ENCODE measurements at places on chromosomes 2 and 18.

DNA sequence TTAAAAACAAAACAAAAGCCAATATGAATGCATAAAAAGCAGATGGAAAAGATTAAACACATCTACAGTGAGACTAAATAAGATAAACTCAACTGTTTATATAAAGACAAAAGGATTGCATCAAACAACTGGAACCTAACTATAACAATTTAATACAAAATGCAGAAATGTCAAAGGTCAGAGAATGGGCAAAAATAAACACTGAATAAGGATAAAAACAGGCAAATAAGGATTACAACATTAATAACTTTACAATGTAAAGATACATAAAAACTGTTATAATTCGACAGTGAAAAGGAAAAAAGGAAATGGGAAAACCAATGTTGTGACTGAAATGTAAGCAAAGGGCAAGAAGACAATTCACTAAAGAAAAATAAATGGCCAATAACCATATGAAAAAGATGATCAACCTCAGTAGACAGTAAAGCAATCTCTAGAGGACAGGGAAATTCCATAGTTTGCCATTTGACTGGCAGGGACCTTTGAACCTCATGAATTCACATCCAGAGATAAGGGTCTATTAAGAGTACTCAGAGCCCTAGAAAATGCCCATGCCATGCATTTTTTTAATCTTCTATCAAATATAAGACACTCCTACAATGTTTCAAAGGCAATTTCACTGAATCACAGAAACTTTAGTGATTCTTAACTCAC is 83.7 kb downstream of the TMEM131 start:
- DNase-seq, result no peak

- DNase-seq, result no peak
These were observed 33.9 kb downstream of the STAT1 start for GRCh38 chr2:190979906-190980629.

DNA sequence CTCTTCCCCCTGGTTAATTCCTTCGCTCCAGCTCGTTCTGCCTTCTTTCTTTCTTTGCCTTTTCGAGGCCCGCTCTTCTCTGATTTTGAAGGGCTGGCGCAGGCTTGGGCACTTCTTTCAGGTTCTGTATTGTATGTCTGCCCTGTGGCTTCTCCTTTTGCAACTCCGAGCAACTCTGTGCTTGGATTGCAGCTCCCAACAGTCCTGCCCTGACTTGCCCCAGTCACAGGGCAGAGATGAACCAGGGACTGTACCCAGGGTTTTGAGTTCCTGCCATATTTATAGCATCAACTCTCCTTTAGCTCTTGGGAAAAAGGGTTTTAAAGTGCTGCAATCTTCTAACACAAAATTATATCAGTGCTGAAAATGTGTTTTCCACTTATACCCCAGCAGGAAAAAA is 31.1 kb upstream of the CD8A start:
- no peak for DNase-seq

GRCh38 chr2:98924038-98924830 is 11.8 kb downstream of the CRACDL start:
- DNase-seq, result no peak

- DNase-seq, result no peak
These were observed 3.7 kb upstream of the SP9 start for GRCh38 chr2:174330945-174331594.

DNA sequence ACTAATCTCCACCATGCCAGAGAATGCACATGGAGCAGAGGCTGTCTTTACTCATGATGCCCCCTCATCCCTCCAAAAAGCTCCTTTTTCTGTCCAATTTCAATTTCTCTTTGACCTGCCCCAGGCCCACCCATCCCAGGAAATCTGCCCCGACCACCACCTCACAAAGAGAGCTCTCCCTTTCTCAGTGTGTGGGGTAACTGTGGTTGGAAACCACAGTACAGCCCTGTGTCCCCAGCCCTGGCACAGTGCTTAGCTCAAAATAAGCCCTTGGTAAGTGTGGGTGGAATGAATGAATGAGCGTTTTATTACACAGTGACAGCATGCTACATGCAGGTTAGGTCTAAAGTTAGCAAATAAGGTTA is 43.7 kb upstream of the CAB39 start:
- no peak for DNase-seq

DNA sequence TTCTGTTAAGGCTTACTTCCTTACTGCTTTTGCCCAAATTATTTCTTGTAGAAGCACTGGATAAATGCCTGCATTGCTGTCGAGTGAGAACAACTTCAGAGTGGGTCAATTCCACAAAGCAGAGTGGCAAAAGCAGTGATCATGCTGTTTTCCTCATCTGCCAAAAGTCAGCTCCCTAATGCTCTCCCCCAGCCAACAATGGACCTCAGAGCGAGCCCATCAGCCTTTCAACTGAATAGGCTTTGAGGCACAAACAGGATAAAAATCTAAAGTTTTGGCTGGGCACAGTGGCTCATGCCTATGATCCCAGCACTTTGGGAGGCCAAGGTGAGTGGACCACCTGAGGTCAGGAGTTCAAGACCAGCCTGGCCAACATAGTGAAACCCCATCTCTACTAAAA is 222.7 kb downstream of the TCF4 start:
- no peak for DNase-seq

DNA sequence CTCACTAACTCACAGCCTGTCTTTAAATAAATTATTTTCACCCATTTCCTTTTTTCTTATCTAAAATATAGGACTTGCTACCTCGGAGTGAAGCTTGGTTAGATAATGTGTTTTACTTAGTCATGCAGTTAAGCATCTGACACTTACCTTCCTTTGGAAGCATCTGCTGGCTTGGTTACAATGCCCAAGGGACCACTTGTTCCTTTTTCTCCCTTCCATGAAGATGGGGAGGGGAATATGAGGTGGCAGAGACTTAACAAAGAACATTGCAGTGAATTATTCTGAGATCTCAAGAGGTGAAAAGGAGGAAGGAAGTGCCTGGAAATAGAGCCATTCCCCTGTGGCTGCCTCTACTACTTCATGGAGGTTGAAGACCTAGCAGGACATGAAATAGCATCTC is 145.4 kb upstream of the FOSL2 start:
- DNase-seq, result no peak

GRCh38 chr2:39492095-39492590 is 55.1 kb upstream of the MAP4K3 start:
- no peak for DNase-seq

DNA sequence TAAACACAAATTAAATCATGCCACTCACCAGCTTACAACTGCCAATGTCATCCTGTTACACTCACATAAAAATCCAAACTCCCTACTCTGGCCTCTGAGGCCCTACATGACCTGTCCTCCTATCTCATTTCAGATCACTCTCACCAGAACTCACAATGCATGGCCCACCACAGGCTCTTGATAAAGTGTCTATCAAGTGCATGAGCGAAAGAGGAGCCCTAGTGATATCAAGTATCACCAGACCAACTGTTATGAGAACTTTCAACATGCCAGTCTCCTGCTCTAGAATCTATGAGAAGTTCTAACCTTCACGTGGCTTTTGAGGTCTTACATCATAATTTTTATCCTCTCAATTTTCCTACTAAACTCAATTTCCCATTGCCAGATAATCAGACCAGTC is 76.4 kb upstream of the CD226 start:
- no peak for DNase-seq

GRCh38 chr2:144522176-144522896 is 2.4 kb upstream of the ZEB2 start:
- no peak for DNase-seq

- DNase-seq, result no peak
These were observed 359.9 kb upstream of the HNRNPA3 start for GRCh38 chr2:176852667-176853066.

DNA sequence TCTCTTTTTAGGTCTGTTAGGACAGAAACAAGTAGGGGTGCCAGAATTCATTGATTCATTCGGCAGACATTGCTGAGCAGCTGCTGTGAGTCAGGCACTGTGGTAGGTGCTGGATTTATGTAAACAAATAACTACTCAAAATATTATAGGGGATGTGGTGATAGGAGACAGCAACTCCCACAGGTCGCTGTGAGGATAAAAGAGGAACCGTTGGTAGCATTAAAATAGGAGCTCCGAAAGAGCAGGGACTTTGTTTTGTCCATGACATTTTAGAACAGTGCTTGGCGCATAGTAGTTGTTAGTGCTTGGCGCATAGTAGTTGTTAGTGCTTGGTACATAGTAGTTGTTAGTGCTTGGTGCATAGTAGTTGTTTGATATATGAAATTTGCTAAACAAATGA is 29.2 kb downstream of the ATP6V1C2 start:
- no peak for DNase-seq

Measured in activated T-helper 9 cell treated with anti-CD3 and anti-CD28 coated beads, Interleukin-2, amount 50 U/mL, for 16 hours (primary cell).